ENCODE measurements at places on chromosomes 11 and 22.

DNA sequence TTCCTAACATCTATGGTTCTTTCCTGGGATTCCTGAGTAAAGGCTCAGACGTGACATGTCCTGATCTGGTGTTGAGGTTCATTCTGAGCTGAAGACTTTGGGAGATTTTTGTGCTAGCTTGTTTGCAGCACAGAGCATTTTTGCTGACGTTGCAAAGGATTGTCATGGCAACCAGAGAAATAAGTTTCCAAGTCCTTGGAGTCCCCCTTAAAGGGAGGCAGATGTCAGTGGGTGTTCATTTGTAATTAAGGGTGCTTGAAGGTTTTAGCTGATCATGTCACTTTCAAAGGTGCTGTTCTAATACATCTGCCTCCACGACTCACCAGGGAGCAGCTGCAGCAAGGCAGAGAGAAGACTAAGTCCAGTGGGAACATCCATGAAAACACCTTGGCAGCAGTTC lies 5.4 kb upstream of the SYN3 start:
- DNase-seq: no peak

GRCh38 chr11:10303558-10304363 lies 1.1 kb upstream of the ADM start:
- no peak for DNase-seq

- DNase-seq: no peak
These were observed 30.3 kb downstream of the SGSM1 start for GRCh38 chr22:24836282-24836681.

DNA sequence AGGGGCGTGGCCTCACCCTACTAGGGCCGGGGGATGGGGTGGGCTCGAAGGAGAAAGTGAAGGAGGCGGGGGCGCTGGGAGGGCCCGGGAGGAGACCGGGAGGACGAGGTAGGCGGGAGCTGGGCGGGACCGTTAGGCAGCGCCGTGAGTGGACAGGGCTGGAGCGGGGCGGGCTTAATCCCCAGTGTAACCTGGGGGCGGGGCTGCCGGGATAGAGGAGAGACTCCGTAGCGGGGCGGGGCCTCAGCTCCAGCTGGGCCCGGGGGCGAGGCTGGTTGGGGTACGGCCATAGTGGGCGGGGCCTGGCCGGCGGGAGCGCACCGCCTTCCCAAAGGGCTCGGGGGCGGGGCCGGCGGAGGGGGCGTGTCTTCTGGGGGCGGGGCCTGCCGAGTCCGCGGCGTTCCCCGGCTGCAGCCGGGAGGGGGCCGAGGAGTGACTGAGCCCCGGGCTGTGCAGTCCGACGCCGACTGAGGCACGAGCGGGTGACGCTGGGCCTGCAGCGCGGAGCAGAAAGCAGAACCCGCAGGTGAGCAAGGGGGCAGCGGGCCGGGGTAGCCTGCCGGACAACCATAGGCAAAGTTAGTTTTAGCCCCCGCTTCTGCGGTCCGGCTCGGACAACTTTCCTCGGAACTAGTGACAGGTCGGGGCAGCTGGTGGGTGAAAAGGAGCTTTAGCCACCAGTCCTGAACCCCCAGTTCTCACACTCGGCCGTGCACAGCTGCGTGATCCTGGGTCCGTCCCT lies at the start of gene CD82:
Gene CD82 (plus strand): TSS at position 453 of the 742 bp plus-strand sequence. CDS start 29,000 bp downstream, outside the sequence.
- peak; percentile 98 for DNase-seq

GRCh38 chr11:94519478-94520084 lies 7.3 kb downstream of the C11orf97 start:
- no peak for DNase-seq

- DNase-seq: no peak
These were observed 31.5 kb downstream of the C22orf31 start for GRCh38 chr22:29030016-29030617.

DNA sequence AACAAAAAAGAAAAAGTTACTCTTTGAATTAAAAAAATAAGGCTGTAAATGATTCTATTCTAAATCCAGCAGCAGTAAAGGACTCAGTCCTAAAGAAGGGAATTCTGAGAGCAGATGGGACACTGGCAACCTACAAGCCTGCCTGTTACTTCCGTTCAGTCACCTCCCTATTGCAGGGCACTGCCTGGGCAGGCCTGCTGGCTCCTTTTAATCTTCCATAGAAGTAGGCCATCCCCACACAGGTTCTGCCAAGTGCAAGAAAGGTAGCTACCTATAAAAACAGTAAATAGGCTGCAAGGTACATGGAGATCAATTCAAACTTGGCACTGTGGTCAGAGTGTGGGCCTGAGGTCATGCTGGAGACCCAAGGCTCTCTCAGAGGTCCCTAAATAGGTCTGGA lies 136.4 kb downstream of the TRIM44 start:
- DNase-seq: no peak

- DNase-seq: no peak
These were observed 34.6 kb upstream of the ARFGAP3 start for GRCh38 chr22:42891696-42892095.

DNA sequence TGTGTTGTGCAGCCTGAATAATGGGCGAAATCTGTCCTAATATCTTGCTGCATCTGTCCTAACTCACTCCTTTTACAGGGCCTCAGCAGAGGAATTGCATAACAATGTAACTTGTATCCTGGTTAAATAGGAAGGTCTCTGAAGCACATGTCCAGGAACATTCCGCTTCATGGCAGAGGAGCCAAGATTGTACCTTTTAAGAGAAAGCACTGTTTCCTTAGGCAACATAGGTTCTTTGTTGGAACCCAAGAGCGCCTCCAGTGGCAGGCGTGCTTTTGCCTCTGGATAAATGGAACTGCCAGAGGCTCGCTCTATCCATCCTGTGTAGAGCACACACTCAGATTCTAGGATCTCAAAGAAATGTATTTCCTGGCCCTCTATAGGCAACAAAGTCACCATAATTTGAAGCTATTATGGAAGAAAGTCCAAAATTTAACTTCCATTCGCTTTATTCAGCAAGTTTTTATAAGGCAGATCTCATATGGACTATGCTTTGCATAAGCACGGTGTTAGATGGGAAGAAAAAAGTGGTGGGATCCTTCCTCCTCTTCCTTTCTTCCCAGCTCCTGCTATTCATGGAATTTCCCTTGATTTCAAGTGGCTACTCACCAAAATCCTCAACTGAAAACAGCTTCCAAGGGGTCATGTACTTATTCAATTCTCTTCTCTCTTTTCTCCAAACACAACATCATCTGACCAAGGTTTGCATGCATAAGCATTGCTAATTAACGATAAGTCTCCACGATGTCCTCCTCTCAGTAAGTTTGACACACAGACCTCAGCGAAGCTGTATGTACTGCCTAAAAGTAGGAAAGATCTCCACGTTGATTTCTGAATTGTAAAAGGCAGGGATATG lies at the start of gene BLID:
Gene BLID (minus strand): TSS at position 692 of the 856 bp plus-strand sequence. CDS start 293 bp downstream, at position 399.
- no peak for DNase-seq

DNA sequence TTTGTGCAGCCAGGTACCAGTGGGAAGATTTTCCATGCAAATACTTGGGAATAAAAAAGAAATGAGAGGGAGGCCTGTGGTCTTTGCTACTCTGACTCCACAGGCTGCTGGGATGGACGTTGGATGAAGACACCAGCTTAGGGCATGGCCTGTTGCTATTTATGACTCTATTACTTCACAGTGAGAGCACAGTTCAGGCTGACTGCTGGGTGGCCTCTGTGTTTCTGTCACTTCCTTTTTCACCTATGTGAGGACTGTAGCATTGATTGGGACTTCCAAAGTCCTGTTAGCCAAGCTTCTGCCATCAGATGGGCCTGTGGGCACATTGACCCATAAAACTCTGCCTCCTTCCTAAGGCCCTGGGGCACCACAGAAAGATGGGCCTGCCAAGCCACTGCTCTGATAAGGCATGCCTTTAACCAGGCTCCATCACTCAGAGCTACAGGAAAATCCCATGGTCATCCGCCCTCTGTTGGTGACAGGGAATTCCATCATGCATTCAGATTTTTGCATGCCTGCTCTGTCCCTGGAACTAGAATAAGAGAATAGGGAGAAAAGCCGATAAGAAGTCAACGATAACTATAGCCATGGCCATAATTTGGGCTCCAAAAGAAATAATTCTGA lies 64.6 kb downstream of the KCNJ1 start:
- no peak for DNase-seq

- no peak for DNase-seq
These were observed 952.5 kb downstream of the OPCML start for GRCh38 chr11:132579634-132580327.

GRCh38 chr22:23452231-23453010 lies 127.7 kb downstream of the IGLL1 start:
- no peak for DNase-seq

GRCh38 chr22:46281866-46282678 lies 14.3 kb downstream of the TTC38 start:
- no peak for DNase-seq

DNA sequence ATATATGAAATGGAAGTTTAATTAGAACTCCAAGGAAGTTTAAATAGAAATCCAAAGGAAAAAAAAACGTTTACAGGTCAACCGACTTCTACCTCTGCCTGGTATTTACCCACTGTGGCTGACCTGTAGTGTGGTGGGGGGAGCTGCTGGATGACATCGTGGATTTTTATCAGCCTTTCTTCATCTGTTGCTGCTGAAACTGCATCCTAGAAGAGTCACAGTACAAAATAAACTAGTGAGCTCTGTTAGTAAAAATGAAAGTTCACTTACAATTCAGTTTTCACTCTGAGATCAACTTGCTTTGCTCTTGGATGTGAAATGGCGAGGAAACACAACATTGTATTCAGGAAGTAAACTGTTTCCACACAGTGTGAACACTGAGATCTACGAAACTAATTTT lies 43.2 kb upstream of the TP53AIP1 start:
- no peak for DNase-seq

DNA sequence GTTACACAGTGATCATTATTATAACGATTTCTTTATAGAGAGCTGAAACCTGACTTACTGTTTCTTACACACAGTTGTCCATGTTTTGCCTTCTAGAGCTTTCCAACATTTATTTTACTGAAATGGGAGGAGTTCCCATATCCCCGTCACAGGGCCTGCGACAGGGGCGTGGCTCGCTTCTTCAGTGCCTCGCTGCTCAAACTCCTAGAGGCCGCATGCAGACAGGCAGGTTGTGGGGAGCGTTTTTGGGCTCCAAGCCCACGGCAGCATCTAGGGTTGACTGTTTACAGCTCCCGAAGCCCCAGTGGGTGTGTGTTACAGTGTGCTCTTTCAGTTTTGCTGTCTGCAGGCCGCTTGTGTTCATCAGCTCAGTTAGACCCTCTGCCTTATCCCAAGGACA lies 12.7 kb upstream of the AMOTL1 start:
- no peak for DNase-seq

DNA sequence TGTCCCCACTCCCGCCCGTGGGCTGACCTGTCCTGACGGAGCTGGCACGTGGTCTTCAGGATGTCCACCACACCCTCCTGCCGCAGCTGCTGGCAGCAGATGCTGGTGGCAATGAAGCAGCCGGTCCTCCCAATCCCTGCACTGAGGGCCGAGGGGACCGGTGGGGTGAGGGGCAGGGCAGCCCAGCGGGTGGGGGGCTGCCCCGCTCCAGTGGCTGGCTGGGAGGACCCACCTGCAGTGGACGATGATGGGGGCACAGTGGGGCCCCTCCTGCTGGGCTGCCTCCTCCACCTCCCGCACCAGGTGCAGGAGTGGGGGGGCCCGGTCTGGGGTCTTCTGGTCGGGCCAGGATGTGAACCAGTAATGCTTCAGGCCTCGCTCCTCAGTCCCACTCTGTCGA lies 3.4 kb upstream of the IGSF22 start:
- DNase-seq: no peak

- no peak for DNase-seq
These were observed 72.1 kb upstream of the CD82 start for GRCh38 chr11:44493383-44493782.

DNA sequence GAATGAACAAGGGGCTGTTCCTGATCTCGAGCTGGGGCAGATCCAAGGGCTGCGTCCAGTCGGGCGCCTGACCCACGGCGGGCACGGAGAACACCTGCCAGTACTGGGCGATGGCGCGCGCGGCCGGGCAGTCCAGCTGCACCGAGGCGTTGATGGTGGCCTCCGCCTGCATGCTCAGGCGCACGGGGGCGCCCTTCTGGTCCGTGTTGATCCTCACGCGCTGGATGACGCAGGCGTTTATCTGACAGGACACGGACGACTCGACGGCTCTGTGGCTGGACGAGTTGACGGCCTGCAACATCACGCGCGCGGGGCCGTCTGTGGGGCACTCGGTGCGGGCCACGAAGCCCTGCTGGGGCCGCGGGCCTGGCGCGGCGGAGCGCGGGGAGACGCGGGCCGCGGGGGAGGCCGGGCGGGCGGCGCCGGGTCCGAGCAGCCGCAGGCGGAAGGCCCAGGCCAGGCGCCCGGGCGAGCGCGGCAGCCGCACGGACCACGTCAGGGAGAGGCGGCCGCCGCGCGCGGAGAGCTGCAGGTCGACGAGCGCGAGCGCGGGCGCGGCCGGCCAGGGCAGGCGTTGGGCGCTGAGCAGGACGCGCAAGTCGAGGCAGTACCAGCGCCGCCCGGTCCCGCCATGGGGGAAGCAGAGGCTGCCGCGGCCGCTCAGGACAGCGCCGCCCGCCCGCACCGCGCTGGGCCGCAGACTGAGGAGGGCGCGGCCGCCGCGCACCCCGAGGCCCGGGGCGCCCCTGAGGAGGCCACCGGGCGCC lies 511 bp downstream of the PKDREJ start:
- DNase-seq: peak; percentile 45

DNA sequence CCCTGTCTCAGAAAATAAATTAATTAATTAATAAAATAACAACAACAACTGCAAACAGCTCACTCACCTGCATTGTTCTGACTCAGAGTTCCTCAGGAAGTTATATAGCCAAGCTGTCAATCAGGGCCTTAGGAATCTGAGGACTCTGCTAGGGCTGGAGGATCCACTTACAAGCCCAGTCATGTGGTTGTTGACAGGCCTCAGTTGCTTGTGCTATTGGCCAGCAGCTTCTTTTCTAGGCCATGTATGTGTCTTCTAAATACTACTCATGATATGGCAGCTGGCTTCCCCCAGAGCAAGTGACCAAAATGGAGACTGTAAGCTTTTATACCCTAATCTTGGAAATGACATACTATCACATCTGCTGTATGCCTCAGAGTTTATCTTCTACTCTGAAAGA lies 20.8 kb upstream of the ATP5MG start:
- no peak for DNase-seq

- DNase-seq: no peak
These were observed 33.1 kb upstream of the CARS1 start for GRCh38 chr11:3090096-3090901.

- no peak for DNase-seq
These were observed 8.0 kb downstream of the FREY1 start for GRCh38 chr11:45899086-45899447.

DNA sequence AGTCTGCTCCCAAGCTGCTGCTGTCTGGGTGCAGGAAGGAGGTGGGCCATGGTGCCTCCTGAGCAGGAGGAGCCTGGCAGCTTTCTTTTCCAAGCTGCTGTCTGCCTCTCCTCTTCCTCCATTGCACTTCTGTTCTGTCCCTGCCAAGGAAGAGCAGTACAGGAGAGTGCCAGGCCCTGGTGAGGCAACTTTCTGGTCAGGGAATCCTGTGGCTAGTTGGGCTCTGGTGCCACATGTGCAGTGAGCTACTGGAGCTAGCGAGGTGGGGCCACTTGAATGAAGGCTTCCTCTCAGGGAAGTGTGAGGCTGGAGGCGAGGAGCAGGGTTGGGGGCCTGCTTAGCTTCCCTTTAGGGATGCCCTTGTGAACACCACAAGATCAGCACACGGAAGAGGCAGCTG lies 90.0 kb downstream of the TSPAN18 start:
- no peak for DNase-seq

Measured in activated naive CD4-positive, alpha-beta T cell treated with anti-CD3 and anti-CD28 coated beads, Interleukin-2, amount 50 U/mL, for 72 hours (primary cell).